Sigmoid colon (tissue), 7 donors: ENCODE measurements at places on chromosomes 6 and 20. TPM values are rescaled to one million over a fixed set of nuclear protein-coding genes. Genes with fewer than 3 reads are reported as not detected.

APOBEC2 gene
- 0.71 TPM for total RNA-seq

RIPOR3 gene
- 15.7 TPM for total RNA-seq

IP6K3 gene
- total RNA-seq: 4.9 TPM

RNF182 gene
- total RNA-seq: 0.71 TPM

DNA sequence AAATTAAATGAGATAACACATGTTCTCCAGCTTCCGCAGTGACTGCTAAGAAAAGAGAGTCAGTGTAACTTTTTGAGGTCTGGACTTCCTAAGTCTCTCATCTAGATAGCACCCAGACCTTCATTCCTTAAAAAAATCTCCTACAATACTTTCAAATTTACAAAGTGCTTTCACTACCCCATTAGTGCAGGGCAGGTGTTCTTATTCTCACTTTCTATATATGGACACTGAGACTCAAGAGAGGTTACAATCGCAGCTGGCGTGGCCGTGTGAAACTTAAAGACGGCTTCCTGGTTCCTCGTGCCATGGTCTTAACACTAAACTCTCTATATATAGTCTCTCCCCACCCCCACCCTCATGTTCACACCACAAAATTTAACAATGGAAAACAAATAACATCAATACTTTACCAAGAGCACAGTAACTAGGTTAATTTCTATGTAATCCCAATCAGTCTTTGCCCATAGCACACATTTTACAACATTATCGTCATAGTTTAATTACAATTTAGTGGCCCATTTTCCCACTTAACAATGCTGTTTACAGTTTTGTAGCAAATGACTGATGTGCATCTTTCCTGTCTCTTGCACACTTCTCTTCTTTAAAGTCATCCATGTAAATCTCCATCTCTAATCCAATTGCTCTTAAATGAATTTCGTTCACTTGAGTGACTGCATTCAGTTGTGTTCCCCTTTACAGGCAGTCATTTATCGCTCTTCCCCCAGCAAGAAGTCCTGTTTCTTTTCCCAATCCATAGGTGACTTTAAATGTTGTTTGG, 78.8 kb upstream of the ARID1B start:
- H3K27ac ChIP-seq: no peak overlapping the region
- H3K4me1 ChIP-seq: no peaks in the 10 kb centered on the region
- H3K4me3 ChIP-seq: no peak overlapping the region
- DNase-seq: no peak
- H3K36me3 ChIP-seq: no peaks in the 10 kb centered on the region
- no peaks in the 10 kb centered on the region for H3K27me3 ChIP-seq

DNA sequence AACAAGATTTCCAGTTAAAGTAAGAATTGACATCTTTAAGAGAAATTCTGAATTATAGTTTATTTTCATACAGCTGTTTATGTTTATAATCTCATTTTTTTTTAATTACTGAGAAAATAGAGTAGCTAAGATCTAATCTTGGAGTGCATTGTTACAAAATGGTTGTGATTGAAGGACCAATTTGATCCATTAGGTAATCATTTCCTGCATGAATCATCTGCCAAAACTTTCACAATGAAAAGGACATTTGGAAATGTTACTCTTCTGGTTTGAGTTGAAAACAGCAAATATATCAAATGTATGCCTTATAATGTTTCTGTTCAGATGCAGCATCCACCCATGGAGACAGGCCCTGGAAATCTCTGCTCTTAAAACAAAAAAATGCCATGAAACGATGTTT, 19.0 kb downstream of the TUBB2A start:
- H3K27me3 ChIP-seq: no peaks in the 10 kb centered on the region
- no peak overlapping the region for H3K4me3 ChIP-seq
- DNase-seq: no peak
- no peaks in the 10 kb centered on the region for H3K4me1 ChIP-seq

GRCh38 chr6:20217891-20218290, 5.6 kb upstream of the MBOAT1 start:
- peaks cover 52% of the 10 kb centered on the region for H3K4me1 ChIP-seq
- H3K27me3 ChIP-seq: no peaks in the 10 kb centered on the region
- peak overlapping the region; percentile 75 for H3K27ac ChIP-seq
- no peaks in the 10 kb centered on the region for H3K36me3 ChIP-seq
- DNase-seq: no peak

- no peaks in the 10 kb centered on the region for H3K36me3 ChIP-seq
- no peak overlapping the region for H3K4me3 ChIP-seq
- DNase-seq: no peak
- peak overlapping the region; percentile 77 for H3K27ac ChIP-seq
These were observed 533.8 kb upstream of the ID4 start for GRCh38 chr6:19303383-19303782.

DNA sequence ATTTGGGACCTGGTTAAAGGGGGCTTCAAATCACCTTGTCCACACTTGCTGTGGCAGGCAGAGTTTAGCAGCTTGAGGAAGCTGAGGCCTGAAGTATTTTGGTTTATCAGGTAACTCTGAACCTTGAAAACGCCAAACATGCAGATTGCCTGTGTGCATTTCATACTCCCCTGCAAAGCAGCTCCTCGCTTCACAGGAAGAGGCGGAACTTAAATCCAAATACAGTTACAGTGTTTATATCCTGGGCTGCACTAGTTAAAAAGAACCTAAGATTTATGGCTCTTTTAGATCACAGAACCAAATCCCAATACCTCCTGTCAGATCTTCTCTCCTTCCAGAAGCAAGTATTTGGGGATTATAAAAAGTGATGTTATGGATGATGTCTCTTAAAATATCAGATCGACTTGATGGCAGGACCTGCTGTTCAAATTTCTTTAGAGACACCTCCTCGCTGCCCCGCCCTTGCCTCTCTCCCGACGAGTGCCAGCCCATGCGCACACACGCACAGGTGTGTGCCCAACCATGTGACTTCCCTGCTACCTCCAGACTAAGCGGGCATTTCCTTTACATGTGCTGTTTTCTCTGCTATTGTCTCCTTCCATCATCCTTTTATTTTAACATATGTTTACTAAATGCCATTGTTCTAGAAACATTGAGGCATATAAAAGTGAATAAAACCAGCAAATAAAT, 224.6 kb upstream of the FOXQ1 start:
- H3K4me3 ChIP-seq: no peak overlapping the region
- no peak overlapping the region for H3K27ac ChIP-seq
- no peak for DNase-seq
- H3K36me3 ChIP-seq: no peaks in the 10 kb centered on the region
- no peaks in the 10 kb centered on the region for H3K4me1 ChIP-seq

GRCh38 chr20:56439771-56440291, 27.8 kb downstream of the CASS4 start:
- no peaks in the 10 kb centered on the region for H3K27me3 ChIP-seq
- no peak overlapping the region for H3K4me3 ChIP-seq
- H3K4me1 ChIP-seq: no peaks in the 10 kb centered on the region
- DNase-seq: peak; percentile 90
- H3K36me3 ChIP-seq: no peaks in the 10 kb centered on the region

DNA sequence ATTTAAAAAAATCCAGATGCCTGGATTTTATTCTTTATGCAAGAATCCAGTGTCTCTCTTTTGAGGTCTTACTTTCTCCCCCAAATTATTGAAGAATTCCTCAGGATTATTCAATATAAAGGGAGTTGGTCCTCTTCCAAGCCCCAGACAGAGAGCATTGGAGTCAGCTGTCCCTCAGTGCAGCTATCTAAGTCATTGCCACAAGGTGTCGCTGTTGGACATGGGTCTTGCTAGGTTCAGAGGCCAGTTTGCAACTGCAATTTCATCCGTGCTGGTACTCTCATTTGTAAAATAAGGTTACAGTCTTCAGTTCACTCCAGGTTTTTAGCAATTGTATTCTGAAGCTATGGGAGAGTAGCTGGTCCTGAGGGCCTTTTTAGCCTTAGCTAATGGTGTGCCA, 27.8 kb downstream of the CCN2 start:
- no peaks in the 10 kb centered on the region for H3K36me3 ChIP-seq
- no peak overlapping the region for H3K27ac ChIP-seq
- H3K4me1 ChIP-seq: no peaks in the 10 kb centered on the region
- DNase-seq: peak; percentile 70
- no peak overlapping the region for H3K4me3 ChIP-seq

DNA sequence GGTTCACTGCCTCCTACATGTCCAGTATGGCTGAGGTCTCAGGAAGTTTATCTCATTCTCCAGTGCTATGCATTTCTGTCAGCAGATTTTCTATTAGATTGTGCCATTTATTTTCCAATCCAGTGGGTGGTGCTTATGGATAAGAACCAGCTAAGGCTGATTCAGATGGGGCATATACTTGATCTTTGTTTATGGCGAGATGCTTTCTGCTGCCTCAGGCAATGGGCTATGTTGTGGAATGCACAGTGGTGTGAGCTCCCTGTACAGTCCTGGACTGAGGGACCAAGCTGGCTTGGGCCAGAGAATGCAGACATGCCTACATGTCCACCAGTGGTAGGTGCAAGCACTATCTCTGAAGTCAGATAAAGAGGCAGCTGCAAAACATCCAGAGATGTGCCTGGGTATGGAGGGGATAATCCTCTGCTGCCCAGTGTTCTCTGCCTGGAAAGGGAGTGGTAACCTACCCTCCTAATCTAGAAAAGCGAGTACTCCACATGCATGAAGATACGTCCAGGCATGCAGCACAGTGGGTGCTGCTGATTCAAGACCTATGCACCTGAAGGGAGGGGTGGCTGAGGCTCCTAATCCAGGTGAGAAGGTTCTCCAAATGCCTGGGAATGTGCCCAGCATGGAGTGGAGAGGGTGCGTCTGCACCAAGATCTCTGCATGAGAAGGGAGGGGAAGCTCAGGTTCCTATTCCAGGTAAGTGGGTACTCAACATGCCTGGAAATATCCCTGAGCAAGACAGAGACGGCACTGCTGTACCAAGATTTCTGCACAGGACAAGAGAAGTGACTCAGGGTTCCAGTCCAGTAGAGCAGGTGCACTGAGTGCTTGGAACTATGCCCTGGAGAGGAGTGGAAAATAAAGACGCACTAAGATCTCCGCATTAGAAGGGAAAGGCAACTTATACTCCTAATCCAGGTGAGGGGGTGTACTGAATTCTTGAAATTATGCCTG, 9.4 kb downstream of the CST4 start:
- no peak for DNase-seq
- H3K4me3 ChIP-seq: no peak overlapping the region
- no peaks in the 10 kb centered on the region for H3K36me3 ChIP-seq
- H3K27ac ChIP-seq: no peak overlapping the region
- no peaks in the 10 kb centered on the region for H3K4me1 ChIP-seq

- peaks cover 7% of the 10 kb centered on the region for H3K4me1 ChIP-seq
- H3K36me3 ChIP-seq: peaks cover 41% of the 10 kb centered on the region
- H3K27me3 ChIP-seq: no peaks in the 10 kb centered on the region
These were observed 4.7 kb upstream of the MICAL1 start for GRCh38 chr6:109460161-109460829.

- no peaks in the 10 kb centered on the region for H3K27me3 ChIP-seq
- no peaks in the 10 kb centered on the region for H3K4me1 ChIP-seq
- H3K4me3 ChIP-seq: no peak overlapping the region
- DNase-seq: no peak
These were observed 29.9 kb downstream of the EZR start for GRCh38 chr6:158789115-158789917.

DNA sequence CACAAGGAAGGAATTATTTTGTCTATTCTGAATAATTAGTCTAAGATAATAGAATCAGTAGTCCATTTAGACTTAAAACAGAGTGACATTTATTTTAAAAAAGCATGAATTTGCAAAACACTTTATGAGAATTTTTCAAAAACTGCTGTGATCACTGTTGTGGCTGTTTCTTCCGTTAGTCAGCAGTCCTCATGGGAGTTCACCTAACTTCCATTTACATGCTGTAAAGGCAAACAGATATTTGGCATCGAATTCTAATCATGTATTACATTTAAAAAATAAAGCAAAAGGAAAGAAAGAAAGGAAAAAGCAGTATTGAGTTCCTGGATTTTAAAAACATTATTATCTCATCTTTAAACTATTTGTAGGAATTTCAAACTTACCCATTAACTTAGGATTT, 111.8 kb downstream of the MTHFD1L start:
- no peak overlapping the region for H3K27ac ChIP-seq
- DNase-seq: no peak
- H3K36me3 ChIP-seq: no peaks in the 10 kb centered on the region
- no peaks in the 10 kb centered on the region for H3K4me1 ChIP-seq
- H3K27me3 ChIP-seq: no peaks in the 10 kb centered on the region

GRCh38 chr6:150156460-150156859, 13.6 kb downstream of the PPP1R14C start:
- no peaks in the 10 kb centered on the region for H3K4me1 ChIP-seq
- H3K27me3 ChIP-seq: peaks cover 12% of the 10 kb centered on the region
- H3K4me3 ChIP-seq: no peak overlapping the region
